SW 1271 (cell line): ENCODE measurements at places on chromosomes 13 and 19.

- DNase-seq = no peak
Observed at GRCh38 chr13:41944635-41945397, 16.1 kb downstream of the VWA8 start.

- DNase-seq = no peak
Observed at GRCh38 chr19:51440846-51441409, 17.3 kb downstream of the SIGLEC8 start.

GRCh38 chr13:94416454-94417080 is 62.9 kb downstream of the DCT start:
- DNase-seq = no peak

DNA sequence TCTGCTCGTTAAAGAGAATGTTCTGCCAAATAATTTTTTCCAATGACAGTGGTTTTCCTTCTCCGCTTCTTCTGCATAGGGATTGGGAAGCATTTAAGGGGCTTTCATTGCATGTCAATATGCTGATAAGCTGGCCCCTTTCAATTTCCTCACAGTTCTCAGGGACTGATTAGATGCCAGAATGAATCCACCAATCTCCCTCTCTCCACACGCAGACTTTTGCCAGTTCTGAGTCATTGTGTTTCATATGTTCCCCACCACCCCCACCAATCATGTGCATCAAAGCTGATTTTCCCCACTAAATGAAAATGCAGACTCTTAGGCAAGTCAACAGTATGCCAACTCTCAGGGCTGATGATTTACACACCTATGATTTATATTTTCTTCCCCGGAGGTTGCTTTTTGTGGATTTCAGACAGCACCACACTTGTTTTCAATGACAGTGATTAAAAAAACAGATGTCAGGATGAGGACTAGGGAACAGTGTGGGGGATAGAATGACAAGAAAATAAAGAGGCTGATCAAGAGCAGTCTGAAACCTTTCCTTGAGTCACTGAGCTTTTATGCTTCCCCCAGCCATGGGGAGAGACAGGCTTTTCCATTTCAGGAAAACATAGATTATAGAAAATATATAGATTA is 47.9 kb upstream of the C13orf42 start:
- no peak for DNase-seq

DNA sequence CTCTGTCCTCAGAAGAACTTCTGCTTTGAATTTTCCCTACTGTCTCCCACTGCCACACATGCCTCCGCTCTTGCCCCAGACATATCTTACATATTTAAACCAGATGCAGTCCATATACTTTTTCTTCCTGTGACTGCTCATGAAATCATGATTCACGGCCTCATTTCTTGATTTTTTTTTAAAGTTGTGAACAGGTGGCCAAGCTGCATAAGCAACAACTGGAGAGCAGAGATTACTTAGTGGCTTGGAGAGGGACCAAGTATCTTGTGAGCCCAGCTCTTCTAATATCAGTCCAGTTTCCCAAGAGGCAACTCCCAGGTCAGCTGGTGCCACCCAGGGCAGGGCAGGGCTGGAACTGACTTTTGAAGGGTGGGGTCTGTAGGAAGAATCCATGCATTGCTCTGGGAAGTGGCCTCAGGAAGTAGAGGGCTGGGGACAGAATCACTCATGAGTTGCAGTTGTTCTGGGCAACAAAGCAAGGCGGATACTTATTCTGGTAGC is 152.4 kb downstream of the LMO7 start:
- DNase-seq = peak; percentile 16

GRCh38 chr19:46898731-46899130 is 37.9 kb downstream of the ARHGAP35 start:
- DNase-seq = no peak

DNA sequence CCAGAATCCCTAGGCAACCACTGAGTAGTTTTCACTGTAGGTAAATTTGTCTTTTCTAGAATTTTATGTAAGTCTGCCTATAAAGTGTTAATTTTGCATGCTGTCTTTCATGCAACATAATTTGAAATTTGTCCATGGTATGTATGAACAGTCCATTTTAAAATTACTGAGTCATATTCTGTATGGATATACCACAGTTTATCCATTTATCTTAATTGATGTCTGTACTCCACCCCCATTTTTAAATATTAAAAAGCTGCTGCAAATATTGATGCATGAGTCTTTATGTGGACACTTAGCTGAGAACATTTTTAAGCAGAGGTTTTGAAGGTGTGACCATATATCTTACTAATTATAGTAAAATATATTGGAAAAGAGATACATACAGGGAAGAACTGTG is 9.0 kb downstream of the ZNF134 start:
- DNase-seq = no peak

DNA sequence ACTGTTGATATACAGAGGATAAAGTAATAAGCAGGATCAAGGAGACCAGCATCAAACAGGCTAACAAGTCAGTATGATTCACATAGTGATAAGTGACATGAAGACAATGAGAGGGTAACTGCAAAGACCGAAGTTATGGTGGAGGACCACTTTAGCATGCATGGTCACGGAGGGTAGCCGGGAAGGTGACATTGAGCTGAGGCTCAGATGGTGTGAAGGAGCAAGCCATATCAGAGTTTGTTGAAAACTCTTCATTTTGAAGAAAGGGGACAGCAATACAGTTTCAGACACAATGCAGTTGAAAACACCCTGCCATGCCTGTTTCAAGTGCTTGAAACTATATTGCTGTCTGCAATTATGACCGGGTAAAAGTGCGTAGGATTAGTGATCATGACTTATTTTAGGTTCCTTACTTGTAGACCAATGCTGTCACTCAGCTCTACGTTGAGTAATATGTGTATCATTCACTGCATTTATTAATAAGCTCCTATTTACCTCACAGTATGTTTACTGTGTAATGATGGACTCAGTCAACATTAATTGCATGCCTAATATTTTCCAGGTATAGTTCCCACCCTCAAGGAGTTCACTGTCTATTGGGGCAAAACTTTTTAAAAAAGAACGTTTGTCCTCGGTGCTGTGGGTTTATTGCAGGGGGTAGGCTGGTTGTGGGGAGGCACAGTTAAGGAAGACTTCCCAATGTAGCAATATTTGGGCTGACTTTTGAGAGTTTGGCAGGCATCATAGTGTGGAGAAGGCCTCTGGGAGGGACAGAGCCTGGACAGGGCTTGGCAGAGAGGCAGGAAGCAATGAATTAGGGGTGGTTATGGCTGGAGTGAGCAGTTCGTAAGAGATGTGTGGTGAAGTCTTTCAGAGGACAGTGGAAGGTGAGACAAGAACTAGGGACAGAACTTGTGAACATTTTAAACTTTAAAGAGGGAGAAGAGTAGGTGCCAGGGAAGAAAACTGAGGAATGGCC is 3.2 kb downstream of the UBAC2 start:
- DNase-seq = no peak

- DNase-seq = no peak
Observed at GRCh38 chr13:66036024-66036614, 1194.0 kb downstream of the PCDH9 start.

DNA sequence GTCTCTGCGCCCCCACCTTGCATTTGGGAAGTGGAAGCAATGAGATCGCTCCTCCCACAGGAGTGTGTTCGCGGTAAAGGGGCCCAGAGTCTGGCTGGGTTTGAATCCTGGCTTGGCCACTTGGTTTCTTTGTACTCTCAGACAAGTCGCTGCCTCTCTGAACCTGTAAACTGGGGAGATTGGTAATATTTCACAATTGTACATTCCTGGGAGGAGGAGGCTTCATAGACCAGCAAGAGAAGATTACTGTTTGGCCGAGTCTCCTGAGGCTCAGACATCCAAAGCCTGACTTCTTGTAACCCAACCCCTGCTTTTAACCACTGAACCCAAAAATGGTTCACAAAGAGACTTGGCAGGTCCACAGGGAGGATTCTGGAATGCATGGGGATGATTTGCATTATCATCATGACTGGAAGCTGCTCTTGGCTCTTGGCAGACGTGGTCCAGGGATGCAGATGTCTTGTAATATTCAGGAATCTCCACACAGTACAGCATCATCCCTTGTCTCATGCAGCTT is 13.6 kb upstream of the STRN4 start:
- DNase-seq = no peak

- no peak for DNase-seq
Observed at GRCh38 chr13:113417836-113418721, 35.2 kb downstream of the ADPRHL1 start.

GRCh38 chr19:8342684-8343482 is at the start of gene KANK3:
Gene KANK3, minus strand, starts transcription at chr19:8343262. Its CDS starts 5,434 bp downstream, at chr19:8337828.
- peak; percentile 90 for DNase-seq

GRCh38 chr19:49553451-49554271 is 25.9 kb downstream of the RCN3 start:
- no peak for DNase-seq

DNA sequence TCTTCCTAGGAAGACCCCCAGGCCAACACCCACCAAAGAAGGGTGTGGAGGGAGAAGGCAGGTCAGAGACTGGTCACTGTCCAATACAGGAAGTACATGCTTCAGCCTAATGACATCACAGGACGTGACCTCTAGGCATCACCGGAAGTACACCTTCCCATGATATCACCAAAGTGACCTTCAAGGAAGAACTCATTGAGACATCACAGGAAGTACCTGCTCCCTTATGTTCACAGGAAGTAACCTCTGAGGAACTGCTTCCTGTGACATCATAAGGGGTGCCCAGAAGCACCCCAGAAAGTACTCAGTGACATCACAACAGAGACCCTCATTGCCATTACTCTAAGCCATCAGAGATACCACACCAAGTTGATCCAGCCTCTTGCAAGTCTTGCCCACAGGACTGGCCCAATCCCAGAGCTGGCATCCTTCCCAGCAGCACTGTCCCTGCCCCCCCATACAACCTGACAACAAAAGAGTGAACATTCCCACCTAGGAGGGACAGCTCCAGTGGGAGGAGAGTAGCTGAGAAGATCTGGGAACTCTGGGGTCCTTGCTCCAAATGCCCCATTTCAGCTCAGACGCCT is 24.2 kb upstream of the NANOS2 start:
- no peak for DNase-seq

DNA sequence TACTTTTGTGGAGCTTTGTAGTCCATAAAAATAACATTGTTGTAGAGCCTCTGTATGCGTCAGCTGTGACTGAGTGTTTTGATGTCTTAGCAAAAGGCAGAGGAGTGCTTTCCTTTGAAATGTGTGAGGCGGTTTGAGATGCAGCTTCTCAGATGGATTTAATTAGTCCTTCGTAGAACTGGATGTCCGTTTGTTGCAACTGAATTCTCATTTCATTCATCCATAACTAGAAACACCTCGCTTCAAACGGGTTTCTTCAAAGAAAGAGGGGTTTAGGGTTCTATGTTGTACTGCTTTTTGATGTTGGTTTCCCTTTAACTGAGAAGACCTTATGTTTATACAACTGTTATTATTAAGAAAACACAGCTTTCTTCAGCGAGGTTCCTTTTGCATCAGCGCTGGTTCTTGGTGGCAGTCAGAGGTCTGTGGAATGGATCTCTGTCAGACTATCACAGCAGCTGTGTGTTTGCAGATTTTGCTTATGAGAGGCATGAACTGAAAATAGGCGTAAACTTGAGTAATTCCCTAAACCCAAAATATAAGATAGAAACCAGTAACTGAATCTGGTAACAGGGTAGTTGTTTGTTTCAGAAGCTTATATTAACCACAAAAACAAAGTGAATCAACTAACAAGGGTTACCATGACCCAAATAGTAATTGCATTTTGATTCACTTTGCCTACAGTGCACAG is 194.4 kb downstream of the GGACT start:
- no peak for DNase-seq

- DNase-seq = no peak
Observed at GRCh38 chr19:49442354-49442753, 1.0 kb upstream of the SLC17A7 start.

DNA sequence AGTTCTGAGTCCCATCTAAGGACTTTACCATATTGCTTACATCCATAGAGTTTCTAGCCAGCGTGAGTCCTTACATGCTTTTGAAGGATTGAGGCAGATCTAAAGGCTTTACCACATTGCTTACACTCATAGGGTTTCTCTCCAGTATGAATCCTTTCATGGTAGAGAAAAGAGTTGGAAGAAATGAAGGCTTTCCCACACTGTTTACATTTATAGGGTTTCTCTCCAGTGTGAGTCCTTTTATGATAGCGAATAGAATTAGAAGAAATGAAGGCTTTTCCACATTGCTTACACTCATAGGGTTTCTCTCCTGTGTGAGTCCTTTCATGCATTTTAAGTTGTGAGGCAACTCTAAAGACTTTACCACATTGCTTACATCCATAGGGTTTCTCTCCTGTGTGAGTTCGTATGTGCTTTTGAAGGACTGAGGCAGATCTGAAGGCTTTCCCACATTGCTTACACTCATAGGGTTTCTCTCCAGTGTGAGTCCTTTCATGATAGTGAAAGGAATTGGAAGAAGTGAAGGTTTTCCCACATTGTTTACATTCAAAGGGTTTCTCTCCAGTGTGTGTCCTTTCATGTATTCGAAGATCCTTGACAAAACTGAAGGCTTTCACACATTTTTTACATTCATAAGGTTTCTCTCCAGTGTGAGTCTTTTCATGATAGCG is 8.4 kb upstream of the ZNF433 start:
- no peak for DNase-seq

GRCh38 chr13:76438050-76438449 is 448.2 kb downstream of the KCTD12 start:
- DNase-seq = no peak

GRCh38 chr19:55071129-55071502 is 4.6 kb upstream of the EPS8L1 start:
- DNase-seq = peak; percentile 43

DNA sequence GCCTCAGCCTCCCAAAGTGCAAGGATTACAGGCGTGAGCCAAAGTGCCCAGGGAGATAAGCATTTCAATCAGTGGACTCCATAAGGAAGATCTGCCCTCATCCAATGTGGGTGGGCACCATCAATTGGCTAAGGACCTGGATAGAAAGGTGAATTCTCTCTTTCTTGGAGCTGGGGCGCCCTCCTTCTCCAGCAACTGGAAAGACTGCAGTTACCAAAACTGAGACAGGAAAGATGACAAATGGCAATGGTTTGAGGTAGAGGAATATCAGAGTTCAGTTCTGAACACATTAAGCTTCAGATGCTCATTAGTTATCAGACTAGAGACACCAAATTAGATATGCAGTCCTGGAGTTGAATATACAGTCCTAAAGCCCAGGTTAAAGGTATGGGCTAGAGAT is 10.5 kb upstream of the ELF1 start:
- DNase-seq = no peak

DNA sequence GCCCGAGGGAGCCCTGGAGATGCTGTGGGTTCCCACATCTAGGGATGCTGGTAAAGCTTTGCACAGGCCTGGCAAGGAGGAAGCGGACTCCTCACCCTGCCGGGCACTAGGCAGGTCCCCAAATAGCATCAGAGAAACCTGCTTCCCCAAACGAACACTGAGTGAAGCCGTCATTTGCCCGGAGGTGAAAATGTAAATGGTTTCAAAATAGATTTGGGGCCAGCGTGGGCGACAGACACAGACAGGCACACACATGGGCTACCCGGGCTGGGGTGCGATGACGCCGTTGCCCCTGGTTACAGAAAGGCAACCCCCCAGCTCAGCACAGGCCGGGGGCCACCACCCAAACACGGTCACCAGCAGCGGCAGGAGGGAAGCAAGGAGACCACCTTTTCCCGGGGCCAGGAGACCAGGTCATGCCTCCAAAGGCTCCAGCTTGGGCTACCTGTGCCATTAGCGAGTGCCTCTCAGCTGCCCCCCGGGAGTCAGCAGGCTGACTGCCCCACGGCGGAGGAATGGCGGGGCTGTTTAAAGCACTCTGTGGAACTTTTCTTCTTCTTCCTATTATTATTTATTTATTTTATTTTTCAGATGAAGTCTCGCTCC is 47.5 kb upstream of the NDUFS7 start:
- no peak for DNase-seq

- DNase-seq = no peak
Observed at GRCh38 chr13:111058796-111059506, 56.2 kb upstream of the ARHGEF7 start.
